Activated T-cell treated with anti-CD3 and anti-CD28 coated beads, Interleukin-2, amount 50 U/mL, for 1 hour (primary cell): ENCODE measurements at places on chromosomes 11 and 22.

DNA sequence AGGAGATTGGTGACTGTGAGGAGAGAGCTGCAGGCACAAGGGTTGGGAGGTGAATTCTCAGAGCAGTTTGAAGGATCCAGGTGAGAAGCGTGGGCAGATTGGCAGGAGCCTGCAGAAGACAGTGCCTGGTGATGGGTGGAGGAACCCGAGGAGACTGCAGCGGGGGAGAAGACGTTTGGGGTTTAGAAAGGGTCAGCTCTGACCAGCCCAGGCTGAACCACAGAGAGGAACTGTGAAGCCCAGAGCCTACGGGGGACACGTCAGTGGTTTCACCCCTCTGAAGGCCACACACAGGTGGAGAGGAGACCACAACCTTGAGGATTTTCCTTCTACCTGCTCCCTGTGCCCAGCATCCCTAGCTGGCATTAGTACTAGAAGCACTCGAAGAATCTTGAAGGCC is 154.8 kb upstream of the TBCEL start:
- no peak for DNase-seq

DNA sequence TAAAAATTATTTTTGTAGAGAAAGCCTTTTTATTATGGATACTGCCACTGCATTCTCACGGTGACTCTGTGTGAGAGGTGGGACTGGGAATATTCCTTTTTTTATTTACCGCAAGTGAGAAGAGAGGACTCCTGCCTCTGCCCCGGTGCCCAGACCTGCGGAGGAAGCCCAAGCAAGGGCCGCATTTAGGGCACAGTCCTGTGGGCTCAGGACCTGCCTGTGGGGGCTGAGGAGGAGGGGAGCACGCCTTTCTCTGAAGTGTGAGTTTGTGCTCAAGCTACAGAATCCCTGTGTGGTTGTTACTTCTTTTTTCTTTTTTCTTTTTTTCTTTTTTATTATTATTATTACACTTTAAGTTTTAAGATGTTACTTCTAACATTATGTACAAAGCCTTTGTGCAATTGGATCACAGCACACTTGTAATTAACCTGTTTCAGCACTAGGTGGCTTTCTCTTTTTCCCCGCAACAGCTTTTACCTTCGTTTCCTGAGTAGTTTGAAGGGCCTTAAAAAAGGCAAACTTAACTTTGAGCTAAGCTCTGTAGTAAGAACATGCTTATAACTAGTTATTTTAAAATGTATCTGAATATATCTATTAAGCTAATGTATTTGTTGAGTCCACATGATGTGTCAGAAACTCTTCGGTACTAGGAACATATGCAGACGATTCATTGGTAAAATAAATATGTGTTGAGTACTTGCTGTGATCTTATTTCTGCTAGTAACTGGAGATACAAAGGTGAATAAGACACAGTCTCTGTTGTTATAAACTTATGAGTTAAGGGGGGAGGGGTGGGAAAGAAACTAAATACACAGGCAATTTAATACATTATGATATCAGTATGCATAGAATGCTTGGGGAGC is 18.3 kb downstream of the AMOTL1 start:
- no peak for DNase-seq

DNA sequence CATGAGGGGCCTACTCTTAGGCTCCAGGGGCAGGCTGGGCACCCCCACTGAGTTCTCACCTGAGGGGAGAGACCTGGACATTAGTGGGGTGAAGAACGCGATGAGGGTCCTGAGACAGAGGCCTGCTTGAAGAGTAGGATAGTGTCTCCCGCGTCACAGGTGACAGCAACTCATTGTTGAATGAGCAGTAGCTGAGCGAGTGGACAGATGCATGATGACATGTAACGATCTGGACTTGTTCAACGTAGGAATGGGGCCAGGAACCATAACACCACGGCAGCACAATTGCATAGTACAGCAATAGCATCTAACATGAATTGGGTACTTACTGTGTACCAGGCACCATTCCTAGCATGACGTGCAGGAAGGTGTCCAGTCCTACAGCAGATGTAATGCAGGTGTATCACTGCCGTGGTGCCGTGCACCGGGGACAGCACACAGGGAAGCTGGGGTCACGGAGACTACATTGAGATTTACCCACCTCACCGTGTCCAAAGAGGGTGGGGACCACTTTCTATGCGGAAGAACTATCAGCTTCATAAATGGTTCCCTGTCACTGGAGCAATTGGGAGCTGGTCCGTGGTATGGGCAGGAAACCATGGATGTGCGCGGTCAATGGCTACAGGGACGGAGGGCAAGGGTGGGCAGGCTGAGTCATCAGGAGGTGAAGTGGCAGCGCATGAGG is 1019.1 kb downstream of the TBC1D22A start:
- DNase-seq = no peak

GRCh38 chr11:15849257-15849656 is 507.1 kb downstream of the SOX6 start:
- no peak for DNase-seq

DNA sequence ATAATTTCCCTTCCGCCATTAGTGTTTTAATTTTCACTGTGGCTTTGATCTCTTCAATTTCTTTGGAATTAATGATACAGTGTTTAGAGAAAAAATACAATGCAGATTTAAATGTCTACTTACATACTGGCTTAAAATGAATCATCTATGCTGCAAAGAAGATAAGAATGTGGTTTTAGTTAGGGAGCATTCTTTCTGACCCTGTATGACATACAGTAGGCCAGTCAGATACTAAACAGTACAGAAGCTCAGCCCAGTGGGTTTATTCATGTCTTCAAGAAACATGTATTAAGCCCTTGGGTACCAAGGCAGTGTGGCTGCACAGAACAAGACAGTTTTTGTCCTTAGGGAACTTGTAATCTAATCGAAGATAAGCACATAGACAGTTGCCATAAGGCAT is 268.8 kb downstream of the DDX10 start:
- DNase-seq = no peak

DNA sequence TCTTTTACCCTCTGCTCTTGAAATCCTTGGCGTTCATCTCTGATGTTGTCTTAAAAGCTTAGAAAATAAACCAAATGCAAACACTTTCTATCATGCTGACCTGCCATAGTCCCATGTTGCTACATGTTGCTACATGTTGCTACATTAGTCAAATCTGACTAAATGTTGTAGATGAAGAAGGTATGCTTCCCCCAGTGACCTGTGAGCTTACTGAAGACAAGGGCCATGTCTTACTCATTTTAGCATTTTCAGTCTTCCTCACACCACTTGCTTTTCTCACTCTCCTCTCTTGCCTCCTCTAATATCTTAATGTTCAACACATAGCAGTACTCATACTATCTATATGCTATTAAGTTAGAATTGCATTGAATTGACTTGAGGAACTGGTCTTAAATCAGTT is 346.4 kb upstream of the MTNR1B start:
- DNase-seq = no peak

GRCh38 chr11:28133146-28133545 is 25.0 kb downstream of the METTL15 start:
- no peak for DNase-seq

DNA sequence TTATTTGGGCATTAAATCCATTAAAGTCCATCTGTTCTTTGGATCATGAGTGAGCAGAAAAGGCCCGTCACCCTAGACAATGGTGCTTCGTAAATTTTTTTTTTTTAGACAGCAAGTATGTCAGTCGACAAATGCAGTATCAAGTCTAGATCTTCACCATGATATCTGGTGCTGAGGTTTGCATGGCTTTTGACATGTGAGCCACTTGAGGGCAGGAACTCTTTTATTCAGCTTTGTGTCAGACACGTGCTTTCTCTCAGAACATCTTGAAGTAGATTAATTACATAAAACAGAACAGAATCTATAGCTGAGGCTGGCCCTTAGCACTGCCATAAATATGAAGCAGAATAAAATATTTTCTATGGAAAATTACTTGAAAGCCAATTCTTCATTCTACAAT is 62.9 kb upstream of the CARD18 start:
- DNase-seq = no peak

DNA sequence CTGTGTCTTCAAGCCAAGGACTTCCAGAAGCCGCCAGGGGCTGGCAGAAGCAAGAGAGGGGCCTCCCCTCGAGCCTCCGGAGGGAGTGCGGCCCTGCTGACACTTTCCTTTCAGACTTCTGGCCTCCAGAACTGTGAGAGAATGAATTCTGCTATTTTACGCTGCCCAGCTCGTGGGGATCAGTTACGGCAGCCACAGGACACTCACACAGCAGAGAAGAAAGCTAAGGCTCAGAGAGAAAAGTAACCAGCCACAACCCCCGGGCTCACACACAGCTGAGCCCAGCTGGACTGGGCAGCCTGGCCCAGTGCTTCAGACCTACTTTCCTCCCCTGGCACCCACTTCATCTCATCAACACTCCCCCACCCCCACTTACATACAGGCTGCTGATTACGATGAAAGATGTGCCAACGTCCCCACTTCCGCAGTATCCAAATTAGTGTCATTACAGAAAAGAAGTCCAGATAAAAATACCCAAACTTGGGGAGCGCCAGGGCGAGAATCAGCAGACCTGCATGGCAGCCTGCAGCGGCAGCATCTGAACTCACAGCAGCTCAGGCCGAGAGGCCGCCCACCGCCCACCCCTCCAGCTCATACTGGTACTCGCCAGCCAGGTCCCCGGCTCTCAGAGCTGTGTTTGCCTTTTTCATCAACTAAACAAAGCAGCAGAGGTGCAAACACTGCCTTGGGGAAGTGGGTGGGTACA is 15.3 kb downstream of the PHF21B start:
- no peak for DNase-seq

GRCh38 chr11:75066061-75066460 is 30.6 kb downstream of the OR2AT4 start:
- DNase-seq = no peak

- no peak for DNase-seq
Measured at GRCh38 chr11:90243534-90243933, 20.7 kb upstream of the CHORDC1 start.

GRCh38 chr11:70312401-70313357 is 42.2 kb downstream of the PPFIA1 start:
- no peak for DNase-seq

- no peak for DNase-seq
Measured at GRCh38 chr11:65558930-65559509, 861 bp upstream of the LTBP3 start.

DNA sequence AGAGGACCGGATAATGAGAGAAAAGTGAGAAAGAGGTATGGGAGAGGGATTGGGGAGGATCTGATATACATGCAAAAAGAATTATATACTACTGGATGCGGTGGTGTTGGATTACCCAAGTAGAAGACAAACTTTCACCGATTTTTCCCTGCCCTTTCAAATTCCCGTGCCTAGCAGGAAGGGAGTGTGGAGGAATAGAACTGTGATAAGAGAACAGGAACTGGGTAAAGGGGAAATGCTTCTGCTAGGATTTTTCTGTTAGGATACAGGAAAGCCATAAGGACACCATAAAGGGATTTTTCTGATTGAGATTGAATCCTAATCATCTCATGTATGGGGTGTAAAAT is 480 bp upstream of the MTMR2 start:
- no peak for DNase-seq

- no peak for DNase-seq
Measured at GRCh38 chr11:76131671-76132631, 74.4 kb downstream of the WNT11 start.

- DNase-seq = no peak
Measured at GRCh38 chr11:1967641-1968225, 20.6 kb downstream of the MRPL23 start.

GRCh38 chr11:73029403-73029802 is 112.7 kb downstream of the FCHSD2 start:
- DNase-seq = no peak

- no peak for DNase-seq
Measured at GRCh38 chr11:93969925-93970922, 50.9 kb upstream of the HEPHL1 start.

DNA sequence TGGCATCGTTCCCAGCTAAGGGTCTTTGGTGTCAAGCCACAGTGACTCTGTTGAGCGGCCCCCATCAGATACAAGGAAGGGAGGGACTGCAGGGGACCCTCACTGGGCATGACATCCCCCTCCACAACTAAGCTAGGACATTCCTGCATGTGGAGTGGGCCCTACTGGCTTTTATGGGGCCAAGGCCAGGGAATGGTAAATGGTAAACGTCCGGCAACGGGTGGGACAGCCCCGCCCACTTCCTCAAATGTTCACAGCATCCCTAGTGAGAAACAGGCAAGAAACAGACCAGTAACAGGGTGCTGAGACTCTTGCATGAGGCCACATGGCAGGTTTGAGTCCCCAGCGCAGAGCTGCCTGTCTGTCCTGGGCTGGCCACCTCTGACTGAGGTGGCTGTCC is 4.4 kb downstream of the TMPRSS6 start:
- DNase-seq = no peak

DNA sequence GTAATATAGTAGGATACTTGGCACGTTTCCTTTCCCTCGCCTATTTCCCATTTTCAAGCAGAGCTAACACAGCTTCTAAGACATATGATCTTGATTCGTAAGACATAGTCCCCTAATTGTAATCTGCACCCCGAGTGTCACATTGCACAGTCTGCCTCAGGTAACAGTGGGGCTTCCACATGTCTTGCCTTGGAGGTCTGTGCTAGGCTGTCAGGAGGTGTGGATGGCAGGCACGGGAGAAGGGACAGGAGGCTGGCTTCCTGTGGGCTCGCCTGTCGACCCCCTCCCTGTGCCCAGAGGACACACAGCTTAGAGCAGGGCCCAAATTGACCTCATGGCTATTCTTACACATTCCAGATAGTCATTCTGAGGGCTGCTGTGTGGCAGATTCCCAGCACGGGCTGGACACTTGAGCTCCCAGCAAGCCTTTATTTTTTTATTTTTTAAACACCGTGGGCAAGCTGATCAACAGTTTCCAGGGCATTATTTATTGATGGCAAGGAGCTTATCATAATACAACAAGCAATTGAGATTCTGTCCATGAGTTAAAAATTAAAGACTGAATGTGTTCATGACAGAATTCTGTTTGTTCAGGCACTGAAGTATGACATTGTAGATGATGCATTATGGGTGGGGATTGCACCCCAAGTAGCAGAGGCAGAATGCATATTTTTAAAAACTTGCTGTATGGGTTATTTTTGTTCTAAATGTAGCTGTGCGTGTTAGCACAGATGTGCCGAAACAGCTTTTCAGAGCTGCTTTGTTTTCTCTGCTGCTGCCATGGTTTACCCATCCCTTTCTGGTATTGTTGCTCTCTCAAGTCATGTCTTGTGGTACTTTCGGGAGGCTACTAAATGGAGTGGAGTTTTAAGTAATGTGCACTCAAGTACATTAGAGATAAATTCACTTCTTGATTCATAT is 113.0 kb downstream of the ATXN10 start:
- no peak for DNase-seq

GRCh38 chr11:118953265-118953664 is 2.8 kb upstream of the UPK2 start:
- DNase-seq = no peak

DNA sequence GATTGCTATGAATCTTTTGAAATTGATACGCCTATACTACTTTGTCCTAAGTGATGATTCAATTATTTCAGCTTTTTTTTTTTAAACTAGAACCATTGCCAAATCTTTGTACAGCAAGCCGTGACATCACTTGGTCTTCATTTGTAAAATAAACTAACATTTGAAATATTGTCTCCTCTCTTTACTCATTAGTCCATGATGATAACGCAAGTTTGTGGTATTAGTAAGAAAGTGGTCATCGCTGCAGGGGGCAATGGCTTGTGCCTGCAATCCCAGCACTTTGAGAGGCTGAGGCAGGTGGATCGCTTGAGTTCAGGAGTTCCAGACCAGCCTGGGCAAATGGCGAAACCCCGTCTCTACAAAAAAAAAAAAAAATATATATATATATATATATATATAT is 12.9 kb upstream of the ARHGAP42 start:
- DNase-seq = no peak
